Tibial nerve (tissue), 4 donors: ENCODE measurements at places on chromosomes 12 and 14. TPM values are rescaled to one million over a fixed set of nuclear protein-coding genes. Genes with fewer than 3 reads are reported as not detected.
A peak's percentile ranks its signal among the peaks of the same experiment; 100 is the strongest.

DNA sequence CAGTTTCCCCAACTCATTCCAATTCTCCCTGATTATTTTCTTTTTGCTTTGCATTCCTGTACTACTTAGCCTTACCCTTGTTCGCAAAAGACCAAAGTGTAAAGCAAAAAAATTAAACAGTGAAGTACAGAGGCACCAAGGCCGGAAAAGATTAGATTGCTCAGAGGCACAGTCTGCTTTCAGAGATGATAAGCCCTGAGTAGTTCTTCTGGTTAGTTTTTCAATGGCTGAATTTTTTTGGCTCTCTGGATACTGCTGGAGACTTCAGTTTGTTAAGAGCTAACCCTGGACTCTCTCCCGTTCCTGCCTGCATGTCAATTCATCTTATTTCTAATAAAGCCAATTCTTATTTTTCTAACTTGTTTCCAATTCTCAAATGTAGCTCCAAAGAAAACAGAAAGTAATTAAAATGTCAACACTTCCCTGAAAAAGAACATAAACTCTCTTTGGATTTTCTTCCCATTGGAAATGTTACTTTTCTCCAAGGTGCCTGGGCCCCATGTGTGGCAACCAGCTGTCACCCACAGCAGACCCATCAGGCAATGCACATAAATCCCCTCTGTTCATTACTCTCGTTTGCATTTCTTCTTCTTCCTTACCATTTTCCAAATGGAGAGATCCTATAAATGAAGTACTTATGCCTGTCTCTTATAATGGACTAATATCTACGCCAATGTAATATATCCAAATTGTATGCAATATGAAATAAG lies 142.8 kb downstream of the BTG1 start:
- no peaks in the 10 kb centered on the region for H3K36me3 ChIP-seq
- peaks cover 7% of the 10 kb centered on the region for H3K4me1 ChIP-seq
- no peak for DNase-seq
- no peak overlapping the region for H3K4me3 ChIP-seq
- no peak overlapping the region for H3K27ac ChIP-seq

GRCh38 chr12:132491138-132491663 lies 1.2 kb downstream of the FBRSL1 start:
- no peak for DNase-seq
- peak overlapping the region; percentile 60 for H3K27ac ChIP-seq
- no peaks in the 10 kb centered on the region for H3K36me3 ChIP-seq

STX2 gene
- total RNA-seq, result 26.3 TPM

TAS2R46 gene
- total RNA-seq, result 1.6 TPM

LMNTD1 gene
- not detected for total RNA-seq
